ENCODE measurements at places on chromosomes 13 and 19.

DNA sequence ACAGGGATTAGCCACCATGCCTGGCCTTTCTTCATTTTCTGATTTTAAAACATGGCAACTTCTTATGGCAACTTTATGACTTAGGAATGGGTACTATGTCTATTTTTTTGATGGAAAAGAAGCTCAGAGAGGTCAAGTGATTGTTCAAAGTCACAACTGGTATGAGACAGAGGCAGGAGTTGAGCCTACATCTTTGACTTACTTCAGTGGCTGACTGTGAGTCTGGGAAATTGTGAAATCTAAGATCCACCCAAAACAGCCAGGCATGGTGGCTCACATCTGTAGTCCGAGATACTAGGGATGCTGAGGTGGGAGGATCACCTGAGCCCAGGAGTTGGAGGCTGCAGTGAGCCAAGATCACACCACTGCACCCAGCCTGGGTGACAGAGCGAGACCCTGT is 2.4 kb upstream of the ACTL9 start:
- peak; percentile 20 for DNase-seq

GRCh38 chr13:44506719-44507118 is 69.4 kb downstream of the TSC22D1 start:
- no peak for DNase-seq

GRCh38 chr19:14142262-14143190 is 6.1 kb upstream of the ASF1B start:
- DNase-seq, result no peak

GRCh38 chr13:107866032-107866940 is 349.1 kb downstream of the LIG4 start:
- DNase-seq, result peak; percentile 71

GRCh38 chr13:46698910-46699460 is 98.0 kb downstream of the ESD start:
- DNase-seq, result no peak

- DNase-seq, result peak; percentile 77
Observed at GRCh38 chr19:46840498-46840942, 10.1 kb downstream of the AP2S1 start.

DNA sequence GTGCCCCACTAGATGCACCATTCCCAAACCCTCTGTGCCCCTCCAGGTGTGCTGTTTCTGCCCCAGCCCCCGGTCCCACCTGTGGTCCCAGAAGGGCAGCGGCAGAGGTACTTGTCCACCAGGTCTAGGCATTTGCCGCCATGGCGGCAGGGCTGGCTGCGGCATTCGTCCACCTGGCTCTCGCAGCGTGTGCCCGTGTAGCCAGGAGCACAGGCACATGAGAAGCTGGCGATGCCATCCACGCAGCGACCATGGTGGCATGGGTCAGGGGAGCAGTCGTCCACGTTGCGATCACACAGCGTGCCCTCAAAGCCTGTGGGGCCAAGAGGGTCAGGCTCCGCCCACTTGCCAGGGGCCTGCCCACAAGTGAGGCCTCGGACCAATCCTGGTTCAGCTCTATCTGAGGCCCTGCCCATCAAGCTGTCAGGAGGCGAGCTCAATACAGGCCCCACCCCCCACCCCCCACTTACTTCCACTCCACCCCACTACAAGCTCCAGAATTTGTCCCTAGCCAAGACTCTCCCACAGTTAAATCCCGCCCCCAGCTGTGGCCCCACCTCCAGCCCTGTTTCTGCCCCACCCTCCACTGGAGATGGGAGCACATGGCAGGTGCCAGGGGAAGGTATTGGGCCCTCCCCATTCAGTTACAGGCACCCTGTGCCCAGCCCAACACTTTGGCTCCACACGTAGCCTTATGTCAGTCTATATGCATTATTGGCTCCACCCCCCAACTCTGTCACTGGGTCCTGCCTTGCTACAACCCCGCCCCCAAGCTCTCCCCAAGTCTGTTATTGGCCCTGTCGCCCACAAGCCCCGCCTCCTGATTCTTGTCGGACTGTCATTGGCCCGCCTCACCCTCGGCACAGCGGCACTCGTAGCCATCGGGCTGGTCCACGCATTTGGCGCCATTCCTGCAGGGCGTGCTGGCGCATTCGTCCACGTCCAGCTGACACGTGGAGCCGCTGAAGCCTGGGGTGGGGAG is 13.5 kb downstream of the NOTCH3 start:
- DNase-seq, result no peak

DNA sequence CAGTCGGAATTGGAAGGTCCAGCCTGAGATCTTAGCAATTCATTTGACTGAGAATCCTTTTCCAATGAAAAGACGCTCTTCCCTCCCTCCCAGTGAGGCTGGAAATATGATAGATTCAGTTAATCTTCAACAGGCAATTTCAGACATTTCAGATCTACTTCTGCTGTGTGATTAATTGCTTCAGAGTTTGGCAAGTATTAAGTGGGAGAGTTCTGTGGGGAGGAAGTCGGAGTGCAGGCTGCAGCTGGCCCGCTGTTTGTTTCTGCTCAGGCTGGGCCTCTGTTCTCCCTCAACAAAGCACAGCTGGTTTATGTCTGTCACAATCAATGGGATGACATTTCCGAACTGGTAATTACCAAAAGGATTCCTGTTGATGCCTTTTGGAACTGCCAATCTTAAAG is 178.2 kb downstream of the NDFIP2 start:
- DNase-seq, result peak; percentile 55

- DNase-seq, result peak; percentile 76
Observed at GRCh38 chr19:7970716-7971448, 27.4 kb upstream of the TIMM44 start.

DNA sequence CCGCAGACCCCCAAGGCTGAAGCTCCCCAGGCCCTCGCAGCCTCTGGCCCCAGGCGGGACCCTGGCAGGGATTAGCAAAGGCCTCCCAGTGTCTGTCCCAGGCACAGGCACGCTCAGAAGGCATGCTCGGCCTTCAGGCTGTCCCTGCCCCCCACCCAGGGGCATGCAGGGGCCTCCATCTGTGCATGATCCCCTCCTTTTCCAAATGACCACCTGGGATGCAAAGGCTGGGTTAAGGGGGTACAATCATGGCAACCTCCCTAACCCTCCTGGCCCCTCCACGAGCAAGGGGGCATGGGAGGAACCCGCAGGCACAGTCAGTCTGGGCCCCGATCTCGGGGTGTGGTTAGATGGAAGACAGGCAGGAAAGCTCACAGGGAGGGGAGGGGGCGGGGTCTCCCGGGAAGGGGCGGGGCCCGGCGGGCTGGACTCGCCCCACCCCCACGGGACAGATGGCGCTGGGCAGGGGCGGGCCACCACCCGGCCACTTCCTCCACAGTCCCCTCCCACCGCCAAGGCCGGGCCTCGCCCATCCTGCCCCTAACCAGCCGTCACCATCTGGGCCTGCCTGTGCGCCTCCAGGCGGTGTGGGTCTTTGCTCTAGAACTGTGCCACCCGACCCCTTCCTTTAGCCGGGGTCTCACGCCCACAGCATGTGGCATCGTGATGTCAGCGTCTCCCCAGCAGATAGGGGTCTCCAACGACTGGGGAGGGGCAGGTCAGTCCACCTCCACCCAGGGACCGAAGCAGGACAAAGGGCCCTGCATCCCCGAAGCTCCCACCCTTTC is 7.0 kb upstream of the REXO1 start:
- DNase-seq, result peak; percentile 97

DNA sequence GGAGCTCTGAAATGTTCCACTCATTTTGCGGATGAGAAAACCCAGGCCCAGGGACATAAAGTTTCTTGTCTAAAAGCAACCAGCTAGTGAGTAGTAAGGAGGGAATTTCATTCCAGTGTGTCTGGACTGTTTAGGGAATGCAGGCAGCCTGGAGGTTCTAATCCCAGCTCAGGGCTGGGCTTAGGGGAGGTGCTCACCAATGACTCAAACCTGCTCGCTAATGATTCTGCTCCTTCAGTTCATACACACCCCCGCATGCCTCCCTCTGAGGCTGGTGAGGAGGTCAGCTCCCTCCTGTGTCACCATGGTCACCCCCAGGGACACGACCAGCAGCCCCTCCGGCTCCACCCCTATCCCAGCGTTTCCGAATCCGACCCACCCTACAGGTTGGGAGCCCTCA is 34.6 kb downstream of the CYP4F2 start:
- no peak for DNase-seq

DNA sequence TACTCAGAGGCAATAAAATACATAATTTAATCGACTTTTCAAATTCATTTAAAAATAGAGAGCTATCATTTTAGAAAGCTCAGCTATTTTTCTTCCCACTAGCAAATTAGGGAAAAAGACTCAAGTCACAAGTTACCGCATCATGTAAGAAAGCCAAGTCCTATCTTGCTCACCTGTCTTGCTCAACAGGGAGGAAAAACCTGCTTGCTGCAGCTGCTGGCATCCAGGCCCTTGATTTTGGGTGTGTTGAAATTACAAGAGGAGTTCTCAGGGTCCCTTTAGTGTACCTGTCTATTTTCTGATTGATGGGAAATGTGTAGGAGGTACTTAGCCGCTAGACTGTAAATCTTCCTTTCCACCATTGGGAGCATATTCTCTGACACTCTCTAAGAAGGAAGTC is 22.2 kb downstream of the SLC10A2 start:
- DNase-seq, result no peak

DNA sequence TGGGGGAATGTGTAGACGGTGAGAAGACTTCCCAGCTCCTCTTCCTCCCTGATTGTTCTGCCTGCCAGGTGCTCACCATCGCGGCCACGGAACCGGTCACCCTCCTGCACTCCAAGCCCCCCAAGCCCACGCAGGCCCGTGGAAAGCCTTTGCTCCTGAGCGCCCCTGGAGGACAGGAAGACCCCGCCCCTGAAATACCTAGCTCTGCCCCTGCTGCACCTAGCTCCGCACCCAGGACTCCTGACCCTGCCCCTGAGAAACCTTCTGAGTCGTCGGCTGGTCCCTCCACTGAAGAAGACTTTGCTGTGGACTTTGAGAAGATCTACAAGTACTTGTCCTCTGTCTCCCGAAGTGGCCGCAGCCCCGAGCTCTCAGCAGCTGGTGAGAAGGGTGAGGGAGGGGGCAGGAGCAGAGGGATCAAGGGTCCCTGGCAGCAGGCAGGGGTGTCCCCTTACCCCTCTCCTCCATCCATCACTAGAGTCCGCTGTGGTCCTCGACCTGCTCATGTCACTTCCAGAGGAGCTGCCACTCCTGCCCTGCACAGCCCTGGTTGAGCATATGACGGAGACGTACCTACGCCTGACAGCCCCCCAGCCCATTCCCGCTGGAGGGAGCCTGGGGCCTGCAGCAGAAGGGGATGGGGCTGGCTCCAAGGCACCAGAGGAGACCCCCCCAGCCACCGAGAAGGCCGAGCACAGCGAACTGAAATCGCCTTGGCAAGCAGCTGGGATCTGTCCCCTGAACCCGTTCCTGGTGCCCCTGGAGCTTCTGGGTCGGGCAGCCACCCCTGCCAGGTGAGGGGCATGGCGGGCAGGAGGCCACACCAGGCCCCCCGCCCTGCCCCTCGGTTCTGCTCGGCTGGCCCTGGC is 2.1 kb downstream of the SNAPC2 start:
- no peak for DNase-seq

- no peak for DNase-seq
Observed at GRCh38 chr13:71754407-71754974, 112.5 kb downstream of the DACH1 start.

DNA sequence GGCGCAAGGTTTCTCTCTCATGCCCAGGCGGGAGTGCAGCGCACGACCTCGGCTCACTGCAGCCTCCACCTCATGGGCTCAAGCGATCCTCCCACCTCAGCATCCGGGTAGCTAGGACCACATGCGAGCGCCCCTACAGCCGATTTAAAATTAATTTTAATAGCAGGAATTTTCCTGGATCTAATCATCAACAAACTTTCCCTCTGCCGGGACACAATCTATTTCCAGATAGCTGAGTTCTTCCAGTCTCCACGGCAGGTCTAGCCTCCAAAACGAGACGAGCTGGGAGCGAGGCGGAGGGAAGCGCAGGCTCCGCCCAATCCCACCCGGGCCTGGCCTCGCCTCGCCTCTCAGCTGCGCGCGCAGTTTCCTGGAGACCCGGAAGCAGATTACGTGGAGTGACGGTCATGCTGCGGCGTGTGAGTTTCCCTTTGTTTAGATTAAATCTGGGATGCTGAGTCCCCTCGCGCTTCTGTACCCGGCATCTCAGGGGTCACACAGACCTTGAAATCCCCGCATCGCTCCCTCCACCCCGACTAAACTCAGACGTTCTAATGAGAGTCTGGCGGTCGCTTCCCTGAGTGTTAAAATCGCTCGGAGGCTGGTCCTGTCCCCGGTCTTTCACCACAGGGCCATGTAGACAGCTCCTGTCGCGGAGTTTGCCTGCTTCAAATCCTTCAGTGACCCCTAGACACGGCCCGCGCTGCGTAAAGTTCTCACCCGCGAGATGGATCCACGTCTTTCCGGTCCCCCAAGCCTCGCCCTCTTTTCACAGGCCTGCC is at the start of gene ZNF880:
Gene ZNF880 (plus strand): TSS at position 365 of the 782 bp plus-strand sequence. CDS start 43 bp downstream, at position 408.
- peak; percentile 87 for DNase-seq

GRCh38 chr19:45804140-45804958 is 10.8 kb downstream of the RSPH6A start:
- DNase-seq, result no peak

DNA sequence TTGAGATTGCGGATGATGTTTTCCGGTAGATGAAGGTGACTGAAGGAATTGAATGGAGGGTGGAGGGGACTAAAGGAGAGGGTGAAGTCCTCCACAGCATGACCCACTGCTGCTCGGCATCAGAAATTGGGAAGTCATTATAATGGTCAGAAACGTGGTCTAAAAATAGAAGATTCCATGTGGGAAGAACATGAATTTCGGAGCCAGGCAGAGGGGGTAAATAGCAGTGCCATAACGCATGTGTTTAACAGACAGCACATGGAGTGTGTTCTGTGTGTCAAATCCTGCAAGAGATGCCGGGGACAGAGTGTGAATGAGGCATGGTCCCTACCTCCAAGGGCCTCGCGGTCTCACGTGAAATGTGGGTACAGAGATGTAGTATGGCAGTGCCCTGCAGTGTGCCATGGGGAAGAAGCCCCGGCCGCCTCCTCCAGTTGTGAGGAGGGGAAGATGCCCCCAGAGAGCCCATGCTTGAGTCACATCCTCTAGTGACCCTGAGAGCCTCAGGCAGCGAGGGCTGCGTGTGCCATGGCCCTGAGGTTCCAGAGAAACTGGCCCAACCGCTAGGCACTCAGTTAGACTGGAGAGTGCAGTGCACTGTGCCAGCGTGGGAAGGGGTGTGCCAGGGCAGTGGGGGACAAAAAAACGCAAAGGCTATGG is 106.1 kb downstream of the COL4A2 start:
- no peak for DNase-seq

DNA sequence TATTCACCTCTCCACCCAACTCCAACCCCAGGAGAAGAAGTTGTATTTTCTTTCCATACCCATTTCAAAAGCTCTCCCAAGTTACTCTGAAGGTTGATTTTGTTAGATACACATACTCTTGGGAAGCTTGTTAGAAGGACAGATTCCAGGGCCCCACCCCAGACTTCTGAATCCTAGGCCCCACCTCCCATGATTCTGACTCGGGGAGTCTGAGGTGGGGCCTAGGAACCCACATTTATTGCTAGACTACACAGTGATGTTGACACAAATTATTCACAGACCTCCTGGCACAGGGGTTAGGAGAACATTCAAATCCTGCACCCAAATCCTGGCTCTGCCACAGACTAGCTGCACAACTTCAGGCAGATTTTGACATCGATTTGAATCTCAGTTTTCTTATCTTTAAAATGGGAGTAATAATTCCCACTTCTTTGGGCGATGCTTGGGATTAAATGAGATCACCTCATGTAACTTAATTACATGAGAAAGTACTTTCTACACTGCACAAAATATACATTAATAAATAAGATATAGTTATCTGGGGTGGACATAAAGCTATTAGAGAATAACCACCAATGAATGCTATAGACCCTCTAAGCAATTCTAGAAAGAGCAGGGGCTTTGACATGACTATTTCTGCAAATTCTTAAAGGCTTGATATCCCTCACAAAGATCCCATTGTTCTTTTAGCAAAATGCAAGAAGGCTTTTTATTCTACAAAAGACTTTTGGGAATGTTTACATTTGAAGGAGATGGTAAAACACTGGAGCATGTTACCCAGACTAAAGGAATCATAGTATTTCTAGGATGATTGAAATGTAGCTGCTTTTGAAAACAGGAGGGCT is 18.0 kb downstream of the MBNL2 start:
- DNase-seq, result no peak

Measured in ecto neural progenitor cell (in vitro differentiated cells).